ENCODE measurements at places on chromosomes 16 and 17.

- no peak for DNase-seq
Measured at GRCh38 chr16:56623637-56624036, 1.9 kb upstream of the MT1E start.

GRCh38 chr17:49498029-49498615 lies 3.0 kb downstream of the NGFR start:
- DNase-seq, result no peak

GRCh38 chr16:8594149-8594666 lies 3.9 kb upstream of the TMEM114 start:
- no peak for DNase-seq

DNA sequence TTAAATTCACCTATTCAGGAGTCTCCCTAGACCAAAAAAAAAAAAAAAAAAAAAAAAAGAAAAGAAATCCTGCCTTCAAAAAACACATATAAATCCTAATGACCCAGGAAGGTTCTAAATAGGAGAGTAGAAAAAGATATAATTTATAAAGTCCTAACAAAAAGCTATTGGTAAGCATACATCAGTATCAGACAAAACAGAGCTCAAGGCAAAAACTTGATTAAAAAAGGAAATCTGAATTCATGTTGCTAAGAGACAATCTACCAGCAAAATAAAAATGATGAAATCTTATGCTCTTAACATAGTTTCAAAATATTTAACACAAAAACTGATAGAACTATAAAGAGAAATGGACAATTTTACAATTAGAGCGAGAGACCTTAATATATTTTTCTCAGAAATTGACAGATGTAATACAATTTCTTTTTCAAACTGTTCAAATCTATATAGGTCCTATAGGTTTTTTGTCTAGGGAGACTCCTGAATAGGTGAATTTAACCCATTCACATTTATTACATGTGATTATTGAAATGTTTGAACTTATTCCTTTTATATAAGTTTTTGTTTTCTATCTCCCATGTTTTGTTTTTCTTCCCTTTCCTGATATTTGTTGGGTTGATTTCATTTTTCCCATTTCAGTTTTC lies 57.0 kb downstream of the NT5M start:
- no peak for DNase-seq

- DNase-seq, result no peak
Measured at GRCh38 chr16:28167730-28168129, 44.0 kb downstream of the XPO6 start.

DNA sequence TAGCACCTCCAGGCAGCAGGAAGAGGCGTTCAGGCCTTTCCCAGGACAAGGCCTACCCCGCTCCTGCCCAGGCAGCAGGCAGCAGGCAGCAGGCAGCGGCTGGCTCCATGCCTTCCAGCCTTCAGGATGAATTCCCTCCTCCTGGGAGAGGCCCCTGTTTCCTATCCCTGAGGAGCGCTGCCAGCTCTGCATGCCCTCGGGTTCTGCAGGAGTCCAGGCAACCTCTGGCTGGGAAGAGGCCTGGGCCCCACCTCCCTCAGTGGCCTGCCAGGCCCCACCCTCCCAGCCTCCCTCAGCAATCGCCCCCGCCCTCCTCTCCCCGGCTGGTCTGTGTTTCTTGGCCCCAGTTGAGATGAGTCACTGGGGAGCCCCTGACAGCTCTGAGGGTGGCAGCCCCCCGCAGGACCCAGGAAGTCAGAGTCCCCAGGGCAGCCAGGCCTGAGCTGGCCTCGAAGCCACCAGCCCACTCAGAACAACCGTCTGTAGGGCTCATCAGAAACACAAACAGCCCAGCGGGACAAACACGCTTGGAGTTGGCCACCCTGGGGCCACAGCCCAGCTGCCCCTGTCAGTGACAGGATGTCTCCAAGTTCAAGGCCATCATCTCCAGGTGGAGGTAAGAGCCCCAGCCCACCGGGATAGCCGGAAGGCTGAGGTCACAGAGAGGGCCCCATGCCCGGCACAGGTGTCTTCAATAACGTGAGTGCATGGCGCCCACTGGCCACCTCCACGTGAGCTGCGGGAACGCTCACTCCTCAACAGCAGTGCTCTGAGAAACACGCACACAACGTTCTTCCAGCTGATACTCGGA lies 39.5 kb upstream of the CIBAR2 start:
- DNase-seq, result no peak

- no peak for DNase-seq
Measured at GRCh38 chr17:48718227-48718760, 4.0 kb downstream of the PRAC1 start.

GRCh38 chr17:27458524-27458908 lies 2.3 kb downstream of the KSR1 start:
- no peak for DNase-seq

DNA sequence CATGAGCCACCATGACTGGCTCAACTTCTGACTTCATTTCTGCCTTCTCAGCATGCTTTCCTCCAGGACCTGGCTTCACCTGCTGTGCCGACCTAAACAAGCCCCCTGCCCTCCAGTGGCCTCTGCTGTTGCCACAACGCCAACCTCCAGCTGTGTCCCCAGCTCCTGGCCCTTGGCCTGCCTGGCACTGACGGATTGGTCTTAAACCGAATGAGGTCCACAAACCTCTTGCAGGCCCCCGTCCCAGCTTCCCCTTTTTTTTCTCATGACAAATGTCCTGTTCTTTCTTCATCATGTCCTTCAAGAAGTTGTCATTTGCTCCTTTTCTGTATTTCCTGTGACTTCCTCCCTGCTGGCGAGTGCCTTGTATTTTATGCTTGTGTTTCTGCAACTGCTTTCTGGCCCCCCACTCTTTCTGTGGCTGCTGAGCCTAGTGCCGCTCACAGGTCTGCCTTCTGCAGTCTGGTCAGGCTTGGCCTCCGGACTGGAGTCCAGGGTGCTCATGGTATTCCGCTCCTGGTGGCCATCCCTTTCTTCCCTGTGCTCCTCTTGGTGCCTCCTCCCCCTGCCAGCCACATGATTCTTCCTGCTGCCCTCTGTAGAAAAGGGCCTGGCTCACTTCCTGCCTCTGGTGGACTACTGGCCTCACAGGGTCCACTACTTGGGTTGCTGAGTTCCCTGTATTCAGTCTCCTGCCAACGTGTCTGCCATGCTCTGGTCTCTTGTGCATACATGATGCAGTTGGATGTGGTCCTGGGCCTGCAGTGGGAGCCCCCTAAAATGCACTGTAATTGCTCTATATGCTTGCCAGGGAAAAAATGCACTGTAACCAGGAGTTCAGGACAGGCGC lies 2.9 kb downstream of the ATP6V0C start:
- DNase-seq, result no peak

DNA sequence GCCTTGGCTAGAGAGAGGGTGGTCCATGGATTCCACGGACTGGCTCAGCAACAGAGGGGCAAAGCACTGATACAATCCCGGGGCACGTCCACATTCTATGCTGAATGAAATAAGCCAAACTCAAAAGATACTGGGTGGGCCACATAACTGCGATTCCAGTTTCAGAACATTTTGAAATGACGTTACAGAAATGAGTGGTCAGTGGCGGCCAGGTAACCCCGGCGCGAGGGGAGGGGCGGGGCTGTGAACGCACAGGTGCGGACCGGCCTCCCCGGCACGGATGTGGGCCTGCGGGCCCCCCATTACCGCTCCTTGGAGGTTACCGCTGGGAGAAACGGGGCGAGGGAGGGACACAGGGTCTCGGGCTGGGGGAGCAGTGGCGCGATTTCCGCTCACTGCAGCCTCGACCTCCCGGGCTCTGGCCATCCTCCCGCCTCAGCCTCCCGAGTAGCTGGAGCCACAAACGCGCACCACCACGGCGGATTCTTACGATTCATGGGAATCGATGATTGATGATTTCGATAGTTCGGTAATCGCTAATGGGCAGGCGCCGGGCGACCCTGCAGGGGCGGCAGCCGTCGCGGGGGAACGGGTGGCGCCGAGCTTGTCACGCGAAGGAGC lies 559 bp downstream of the MVD start:
- no peak for DNase-seq

- DNase-seq, result no peak
Measured at GRCh38 chr17:80612997-80613731, 68.5 kb downstream of the RPTOR start.

DNA sequence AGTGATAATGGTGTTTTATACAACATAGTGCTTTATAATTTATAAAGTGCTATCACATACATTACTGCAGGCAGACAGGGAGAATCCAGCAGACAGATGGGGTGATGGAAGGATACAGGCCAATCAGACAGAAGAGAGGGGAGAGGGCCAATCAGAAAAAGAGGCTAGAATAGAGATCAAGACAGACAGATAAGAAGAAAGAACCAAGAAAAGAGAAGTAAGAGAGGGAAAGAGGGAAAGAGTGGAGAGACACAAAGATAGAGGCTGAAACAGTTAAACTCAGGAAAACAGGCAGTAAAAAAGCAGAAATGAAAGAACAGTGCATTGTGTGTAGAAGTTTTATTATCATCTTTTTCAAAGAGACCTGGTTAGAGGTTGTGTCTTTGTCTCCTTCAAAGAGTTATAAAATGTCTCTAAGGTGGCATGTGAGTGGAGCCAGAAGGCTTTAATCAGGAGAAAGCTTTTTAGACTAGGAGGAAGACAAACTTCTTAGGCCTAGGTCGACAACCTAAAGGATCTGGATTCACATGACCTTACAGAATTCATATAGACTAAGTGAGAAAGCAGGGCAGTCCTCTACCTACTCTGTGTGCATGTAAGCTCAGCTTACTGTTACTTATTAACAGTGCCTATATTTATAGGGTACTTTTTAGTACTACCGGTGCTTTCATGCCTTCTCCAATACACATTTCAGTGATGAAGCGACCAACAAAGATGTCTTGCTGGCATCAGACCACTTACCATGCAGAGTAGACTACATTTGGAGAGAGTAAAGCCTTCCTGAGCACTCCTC lies 8.3 kb upstream of the CHD3 start:
- DNase-seq, result no peak

DNA sequence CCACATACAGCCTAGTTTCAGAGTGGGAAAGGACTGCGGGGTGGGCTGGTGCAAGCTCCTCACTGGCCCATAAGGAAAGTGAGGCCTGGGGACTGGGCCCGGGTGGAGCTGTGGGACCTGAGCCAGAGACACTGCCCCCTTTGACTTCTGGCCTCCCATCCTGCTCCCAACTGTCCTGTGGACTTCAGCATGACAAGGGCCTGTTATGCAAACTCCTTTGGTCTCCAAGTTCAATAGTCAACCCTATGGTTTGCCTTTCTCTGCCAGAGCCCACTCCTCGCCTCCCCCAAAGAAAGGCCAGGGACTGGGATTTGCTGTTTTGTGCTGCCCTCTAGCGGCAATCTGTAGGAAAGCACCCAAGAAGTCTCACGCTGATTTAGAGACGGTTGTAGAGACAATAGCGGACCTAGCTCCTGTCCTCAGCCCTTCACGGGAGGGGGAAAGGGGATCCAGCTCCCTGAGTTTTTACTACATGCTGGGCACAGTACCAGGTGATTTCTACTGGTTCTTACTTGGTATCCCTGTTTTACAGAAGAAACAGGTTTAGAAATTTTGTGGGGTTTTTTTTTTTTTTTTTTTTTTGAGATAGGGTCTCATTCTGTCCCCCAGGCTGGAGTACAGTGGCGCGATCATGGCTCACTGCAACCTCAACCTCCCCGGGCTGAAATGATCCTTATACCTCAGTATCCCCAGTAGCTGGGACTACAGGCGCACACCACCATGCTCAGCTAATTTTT lies 1.2 kb upstream of the TLCD3B start:
- no peak for DNase-seq

DNA sequence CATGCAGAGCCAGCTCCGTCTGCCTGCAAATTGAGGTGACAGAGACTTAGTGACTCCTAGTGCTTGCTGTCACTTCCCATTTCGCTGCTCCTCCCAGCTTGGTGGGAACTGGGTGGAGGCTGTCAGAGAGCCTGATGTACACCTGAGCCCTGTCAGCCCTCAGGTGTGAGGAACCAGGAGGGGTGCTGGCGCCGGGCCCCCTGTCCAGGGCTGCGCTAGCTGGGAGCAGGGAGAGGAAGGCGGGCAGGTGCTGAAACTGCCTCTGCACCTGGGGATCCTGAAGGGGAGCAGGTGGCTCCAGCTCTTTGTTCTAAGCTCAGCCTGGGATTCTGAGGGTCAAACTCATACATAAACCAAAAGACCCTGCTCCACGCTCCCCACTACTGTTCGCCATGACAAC lies 10.8 kb upstream of the WSCD1 start:
- no peak for DNase-seq

DNA sequence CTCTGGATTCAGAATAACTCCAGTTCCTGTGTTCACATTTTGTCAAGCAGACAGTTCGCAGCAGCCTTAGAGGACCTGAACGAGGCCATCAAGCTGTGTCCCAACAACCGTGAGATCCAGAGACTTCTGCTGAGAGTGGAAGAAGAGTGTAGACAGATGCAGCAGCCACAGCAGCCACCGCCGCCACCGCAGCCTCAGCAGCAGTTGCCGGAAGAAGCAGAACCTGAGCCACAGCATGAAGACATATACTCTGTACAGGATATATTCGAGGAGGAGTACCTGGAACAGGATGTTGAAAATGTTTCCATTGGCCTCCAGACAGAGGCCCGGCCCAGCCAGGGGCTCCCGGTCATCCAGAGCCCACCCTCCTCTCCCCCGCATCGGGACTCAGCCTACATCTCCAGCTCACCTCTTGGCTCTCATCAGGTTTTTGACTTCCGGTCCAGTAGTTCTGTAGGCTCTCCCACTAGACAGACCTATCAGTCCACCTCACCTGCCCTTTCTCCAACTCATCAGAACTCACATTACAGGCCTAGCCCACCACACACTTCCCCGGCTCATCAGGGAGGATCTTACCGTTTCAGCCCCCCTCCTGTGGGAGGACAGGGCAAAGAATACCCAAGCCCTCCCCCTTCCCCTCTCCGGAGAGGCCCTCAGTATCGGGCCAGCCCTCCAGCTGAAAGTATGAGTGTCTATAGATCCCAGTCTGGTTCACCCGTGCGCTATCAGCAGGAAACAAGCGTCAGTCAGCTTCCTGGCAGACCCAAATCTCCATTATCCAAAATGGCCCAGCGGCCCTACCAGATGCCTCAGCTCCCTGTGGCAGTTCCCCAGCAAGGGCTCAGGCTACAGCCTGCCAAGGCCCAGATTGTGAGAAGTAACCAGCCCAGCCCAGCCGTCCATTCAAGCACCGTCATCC lies 25.9 kb downstream of the CYB561 start:
- no peak for DNase-seq

DNA sequence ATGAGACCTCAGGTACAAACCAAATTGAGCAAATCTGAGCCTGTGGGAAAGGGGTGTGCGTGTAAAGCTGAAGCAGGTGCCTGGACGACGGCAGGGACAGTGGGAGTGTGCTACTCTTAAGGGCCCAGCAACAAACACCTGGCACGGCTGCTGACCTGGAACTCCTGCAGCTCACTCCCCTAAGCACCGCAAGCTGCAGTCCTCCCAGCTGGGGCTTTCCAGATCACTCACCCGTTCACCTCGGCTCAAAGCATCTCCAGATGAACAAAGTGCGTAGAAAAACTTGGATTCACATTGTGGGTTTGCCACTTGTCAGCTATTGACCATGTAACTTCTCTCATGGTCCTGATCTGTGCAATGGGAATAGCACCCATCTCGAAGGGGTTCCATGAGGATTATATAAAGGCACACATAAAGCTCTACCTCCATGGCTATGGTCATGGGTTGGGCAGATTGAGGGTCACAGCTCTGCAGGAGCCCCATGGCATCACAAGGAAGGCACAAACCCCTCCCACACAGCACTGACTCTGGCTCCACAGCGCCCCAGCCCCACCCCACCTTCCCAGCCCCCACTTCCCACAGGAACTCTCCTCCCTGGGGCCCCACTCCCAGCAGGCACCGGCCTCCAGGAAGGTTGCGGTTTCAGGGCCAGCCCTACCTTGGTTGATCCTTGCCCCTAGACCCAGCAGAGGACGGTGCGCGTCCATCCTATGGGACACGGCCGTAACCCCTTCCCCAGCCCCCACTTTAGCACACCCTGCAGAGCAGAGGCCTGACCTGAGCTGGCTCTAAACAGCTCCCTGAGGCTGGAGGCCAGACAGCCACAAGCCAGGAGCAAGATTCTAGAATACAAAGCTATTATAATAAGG lies 21.9 kb downstream of the ST3GAL2 start:
- DNase-seq, result no peak

Measured in fibroblast of skin of left biceps (primary cell).